Astrocyte (in vitro differentiated cells and primary cell): ENCODE measurements at places on chromosomes 4 and X.
A peak's percentile ranks its signal among the peaks of the same experiment; 100 is the strongest.

DNA sequence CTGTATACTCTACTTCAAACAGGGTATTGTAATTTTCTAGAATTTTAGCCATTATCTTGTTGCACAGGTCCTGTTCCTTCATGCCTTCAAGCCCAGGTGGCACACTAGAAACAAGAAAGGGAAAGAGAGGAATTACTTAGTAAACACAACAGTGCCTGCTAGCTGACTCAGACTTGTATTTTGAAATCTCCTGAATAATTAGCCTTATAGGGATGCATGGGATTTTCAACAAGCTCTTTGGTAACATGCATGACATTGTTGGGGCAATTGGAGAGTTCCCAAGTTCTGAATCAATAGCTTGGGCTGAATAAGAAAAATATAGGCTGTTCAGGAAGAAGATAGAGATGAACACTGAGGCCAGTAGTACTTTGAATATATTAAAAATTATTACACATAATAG lies 118.8 kb downstream of the FAM13A start:
- peak; percentile 93 for DNase-seq

GRCh38 chr4:89158884-89159503 lies 47.7 kb downstream of the TIGD2 start:
- peak; percentile 18 for DNase-seq

- DNase-seq = no peak
Measured at GRCh38 chrX:14546190-14546589, 16.9 kb downstream of the GLRA2 start.

DNA sequence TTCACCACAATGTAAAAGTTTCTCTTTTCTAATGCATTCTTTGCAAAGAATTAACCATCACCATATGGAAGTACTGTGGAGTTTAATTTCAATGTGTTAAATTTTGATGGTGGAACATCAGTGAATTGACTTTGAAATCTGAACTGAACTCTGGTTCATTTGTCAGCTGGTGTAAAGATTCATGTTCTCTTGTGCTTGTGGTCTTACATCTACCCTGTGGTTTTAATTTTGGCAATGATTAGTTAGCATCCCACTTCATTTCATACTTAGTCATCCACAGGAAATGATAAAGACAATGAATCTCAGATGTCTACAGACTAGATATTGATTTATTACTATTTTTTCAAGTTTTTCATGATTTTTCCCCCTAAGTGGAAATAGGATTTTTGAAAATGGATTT lies 77.8 kb downstream of the GRID2 start:
- peak; percentile 73 for DNase-seq

- DNase-seq = peak; percentile 90
Measured at GRCh38 chrX:57595381-57595811, 3.6 kb downstream of the ZXDB start.

DNA sequence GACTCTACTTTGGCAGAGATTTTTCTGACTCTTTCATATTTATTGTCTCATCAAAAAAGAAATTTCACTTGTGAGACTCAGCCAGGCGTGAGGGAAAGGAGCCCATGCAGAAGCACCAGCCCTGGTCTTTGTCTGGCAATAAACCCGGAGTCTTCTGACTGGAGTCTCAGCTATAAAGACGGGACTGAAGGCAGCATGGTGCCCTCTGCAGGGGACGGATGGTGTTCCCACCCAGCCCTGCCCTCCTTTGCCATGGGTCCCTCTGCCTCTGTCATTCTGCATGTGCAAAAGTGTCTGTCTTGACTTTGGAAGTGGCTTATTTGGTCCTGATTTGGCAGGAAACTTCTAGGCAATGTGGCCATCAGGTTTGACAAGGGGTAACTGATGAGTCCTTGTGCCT lies 14.2 kb downstream of the ZNF185 start:
- DNase-seq = no peak

GRCh38 chrX:150074175-150074574 lies 135.9 kb upstream of the EOLA2 start:
- peak; percentile 29 for DNase-seq

GRCh38 chr4:96092151-96092705 lies 252.3 kb downstream of the PDHA2 start:
- no peak for DNase-seq

GRCh38 chrX:51569561-51569960 lies 49.2 kb downstream of the CENPVL3 start:
- no peak for DNase-seq

- no peak for DNase-seq
Measured at GRCh38 chr4:39942507-39942906, 35.2 kb downstream of the PDS5A start.

DNA sequence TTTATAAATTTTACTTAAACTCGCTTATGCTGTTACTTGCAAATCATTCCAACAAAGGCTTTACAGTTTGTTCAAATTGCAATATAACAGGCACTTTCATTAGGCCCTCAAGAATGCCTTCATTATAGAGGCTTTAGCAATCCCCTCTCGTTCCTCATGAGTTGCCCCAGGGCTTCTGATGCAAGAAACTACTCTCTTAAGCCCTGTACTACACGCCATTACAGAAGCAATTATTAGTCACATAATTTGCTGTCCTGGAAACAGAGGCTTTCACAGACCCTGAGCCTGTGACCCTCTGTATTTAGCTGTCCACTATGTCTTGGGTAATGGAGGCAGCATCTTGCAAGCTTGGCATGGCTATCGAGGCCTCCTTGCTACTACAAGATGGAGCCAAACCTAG lies 965.9 kb upstream of the DIAPH2 start:
- DNase-seq = no peak

GRCh38 chr4:175326796-175327195 lies 408.6 kb downstream of the ADAM29 start:
- no peak for DNase-seq

DNA sequence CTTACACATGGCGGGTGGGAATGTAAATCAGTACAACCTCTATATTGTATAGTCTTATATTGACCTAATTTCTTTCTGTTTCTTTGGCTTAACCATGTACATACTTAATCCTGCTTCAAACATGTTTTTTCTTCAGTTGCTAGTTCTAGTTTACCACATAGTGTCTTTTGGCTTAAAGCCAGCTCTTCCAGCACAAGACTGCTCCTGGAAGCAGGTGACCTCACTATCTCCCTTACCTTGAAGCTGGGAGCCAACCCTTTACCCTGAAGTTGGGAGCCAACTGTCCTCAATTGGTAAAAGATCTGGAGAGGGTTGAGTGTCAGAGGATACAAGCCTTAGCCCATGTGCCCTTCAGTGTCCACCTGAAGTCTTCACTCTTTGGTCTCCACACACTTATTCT lies 162.7 kb downstream of the AASDH start:
- DNase-seq = no peak
